ENCODE measurements at places on chromosomes 2 and 18.

DNA sequence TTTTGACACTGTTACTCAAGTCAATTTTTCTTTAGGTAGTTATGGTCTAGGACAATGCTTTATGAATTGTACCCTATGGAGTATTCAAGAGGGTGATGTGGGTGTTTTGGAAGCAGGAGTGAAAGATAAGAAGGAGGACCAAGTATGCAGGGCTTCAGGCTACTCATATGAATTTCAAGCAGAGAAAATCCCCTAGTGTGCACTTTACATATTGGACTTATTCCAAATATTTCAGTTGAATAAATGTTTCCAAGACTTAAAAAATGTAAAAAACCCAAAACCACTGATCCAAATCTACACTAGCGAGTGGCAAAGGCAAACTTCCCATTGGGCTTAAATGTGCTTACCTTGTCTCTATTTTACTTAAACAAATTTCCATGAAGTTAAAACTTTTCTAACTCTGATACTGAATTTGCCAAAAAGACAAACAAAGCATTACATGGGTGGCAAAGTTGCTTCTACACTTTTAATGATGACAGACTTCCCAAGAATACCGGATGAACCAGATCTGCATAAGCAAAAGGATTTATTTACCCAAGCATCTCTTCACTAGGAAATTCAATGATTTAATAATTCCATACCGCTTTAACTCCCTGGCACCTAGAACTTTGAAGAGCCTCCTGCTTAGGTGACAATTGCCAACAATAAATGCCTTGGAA, 1233.5 kb upstream of the NXPH2 start:
- no peak for DNase-seq

- DNase-seq: no peak
Measured at GRCh38 chr18:4238966-4239365, 216.1 kb downstream of the DLGAP1 start.

GRCh38 chr2:136110526-136110925, 7.4 kb downstream of the CXCR4 start:
- DNase-seq: no peak

GRCh38 chr18:59848002-59848401, 51.8 kb upstream of the PMAIP1 start:
- DNase-seq: no peak

- DNase-seq: peak; percentile 72
Measured at GRCh38 chr2:101704046-101704466, 6.5 kb downstream of the MAP4K4 start.

- no peak for DNase-seq
Measured at GRCh38 chr18:62372156-62372555, 47.0 kb downstream of the TNFRSF11A start.

GRCh38 chr2:11955314-11955713, 208.9 kb downstream of the LPIN1 start:
- DNase-seq: no peak

DNA sequence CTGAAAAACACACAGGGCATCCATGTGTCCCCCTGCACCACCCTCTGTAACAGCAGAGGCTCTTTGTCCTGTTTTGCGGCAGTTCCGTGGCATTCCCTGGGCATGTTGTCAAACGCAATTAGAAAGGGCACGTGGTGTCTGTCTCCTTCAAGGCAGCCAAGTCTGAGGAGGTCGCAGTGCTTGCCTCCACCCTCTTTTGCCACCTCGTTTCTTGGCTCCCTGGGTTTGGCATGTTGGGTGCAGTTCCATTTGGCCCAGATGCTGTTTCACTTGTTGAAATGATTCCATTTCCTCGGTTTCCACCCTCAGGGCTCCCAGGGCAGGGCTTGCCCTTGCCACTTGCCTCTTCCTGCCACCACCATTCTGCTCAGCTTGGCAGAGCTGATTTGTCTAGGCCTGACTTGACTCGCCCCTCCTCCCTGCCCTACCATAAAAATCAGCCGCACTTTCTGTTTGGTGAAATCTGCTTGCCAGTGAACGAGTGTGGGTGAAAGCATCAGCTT, 12.4 kb downstream of the CCL20 start:
- DNase-seq: no peak

DNA sequence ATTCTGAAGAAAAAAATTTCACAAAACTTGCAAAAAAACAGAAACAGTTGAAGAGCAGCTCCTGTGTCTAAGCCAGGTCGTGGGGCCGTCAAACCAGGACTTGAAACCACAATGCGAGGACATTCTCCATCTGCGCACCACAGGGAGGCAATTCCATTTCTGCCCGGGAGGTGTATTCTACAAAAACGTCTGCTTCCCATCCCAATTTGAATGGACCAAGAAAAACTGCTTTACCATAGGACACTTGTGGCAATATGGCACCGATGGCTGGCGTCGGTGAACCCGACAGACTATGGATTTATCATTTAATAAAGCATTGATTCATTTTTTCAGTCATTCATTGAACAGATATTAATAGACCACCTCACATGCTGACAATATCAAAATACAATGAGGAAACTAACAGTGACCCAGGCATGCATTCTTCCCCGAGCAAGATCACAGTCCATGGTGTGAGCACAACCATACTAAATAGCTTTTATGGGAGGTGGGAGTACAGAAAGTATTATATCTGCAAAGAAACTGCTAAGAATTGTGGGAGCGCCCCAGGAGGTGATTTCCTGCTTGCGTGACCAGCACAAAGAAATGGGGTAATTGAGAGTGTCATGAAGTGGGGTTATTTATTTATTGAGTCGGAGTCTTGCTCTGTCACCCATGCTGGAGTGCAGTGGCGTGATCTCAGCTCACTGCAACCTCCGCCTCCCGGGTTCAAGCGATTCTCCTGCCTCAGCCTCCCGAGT, 10.5 kb upstream of the ZAP70 start:
- no peak for DNase-seq

GRCh38 chr2:10534514-10535250, 86.6 kb upstream of the ODC1 start:
- peak; percentile 27 for DNase-seq

DNA sequence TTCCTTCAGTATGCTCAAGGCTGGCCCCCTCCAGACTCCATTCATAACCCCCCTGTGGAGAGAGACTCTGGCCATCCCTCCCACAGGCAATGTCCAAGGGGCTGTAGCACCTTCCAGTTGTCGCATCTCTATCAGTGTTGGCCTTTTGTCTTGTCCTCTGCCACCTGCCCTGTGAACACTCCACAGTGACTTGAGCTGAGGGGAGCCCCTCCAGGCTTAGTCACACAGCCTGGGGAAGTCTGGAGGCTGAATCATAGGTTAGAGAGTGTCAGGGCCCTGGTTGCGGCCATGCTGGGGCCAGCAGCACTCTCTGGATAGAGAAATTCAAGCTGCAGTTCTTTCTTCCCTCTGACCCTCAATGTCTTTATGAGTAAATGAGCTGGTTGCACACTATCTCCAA, 64.7 kb downstream of the GYPC start:
- DNase-seq: no peak

- no peak for DNase-seq
Measured at GRCh38 chr2:10395893-10396292, 52.2 kb downstream of the ODC1 start.

GRCh38 chr18:52715421-52715820, 375.4 kb downstream of the DCC start:
- no peak for DNase-seq

GRCh38 chr18:8762968-8763367, 57.6 kb downstream of the MTCL1 start:
- DNase-seq: no peak

DNA sequence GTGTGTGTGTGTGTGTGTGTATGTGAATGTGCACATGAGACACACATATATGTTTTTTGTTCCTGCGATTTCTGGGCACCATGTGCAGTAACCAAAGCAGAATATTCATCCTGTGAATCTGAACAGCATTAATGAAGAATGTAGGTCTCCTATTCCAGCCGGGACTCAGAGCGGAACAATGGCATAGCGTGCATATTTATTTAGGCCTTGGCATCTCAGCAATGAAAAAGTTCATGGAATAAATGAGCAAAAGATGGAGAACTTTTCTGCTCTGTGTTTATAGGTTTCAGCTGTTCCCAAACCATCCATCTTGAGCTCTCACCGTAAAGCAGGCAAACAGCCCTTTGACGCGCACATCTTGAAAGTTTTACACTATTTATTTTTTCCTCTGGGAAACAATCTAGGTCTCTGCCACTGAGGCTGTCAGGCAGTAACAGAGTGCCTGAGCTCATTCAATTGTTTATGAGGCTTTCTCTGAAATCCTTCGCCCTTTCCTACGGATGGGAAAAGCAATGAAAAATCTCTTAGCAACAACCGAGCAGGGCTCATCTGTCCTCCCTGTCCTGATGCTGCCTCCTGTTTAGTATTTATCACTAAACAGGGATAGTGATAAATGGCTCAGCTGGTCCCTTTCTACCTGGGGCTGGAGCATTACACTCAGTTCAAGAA, 146.2 kb upstream of the MSH6 start:
- DNase-seq: no peak

GRCh38 chr2:54706622-54707021, 16.8 kb upstream of the EML6 start:
- DNase-seq: no peak

GRCh38 chr2:106147159-106147558, 46.9 kb downstream of the UXS1 start:
- DNase-seq: peak; percentile 95

- DNase-seq: no peak
Measured at GRCh38 chr2:11242542-11243174, 87.4 kb downstream of the SLC66A3 start.

GRCh38 chr2:219128396-219128795, 32.2 kb downstream of the NHEJ1 start:
- DNase-seq: no peak

DNA sequence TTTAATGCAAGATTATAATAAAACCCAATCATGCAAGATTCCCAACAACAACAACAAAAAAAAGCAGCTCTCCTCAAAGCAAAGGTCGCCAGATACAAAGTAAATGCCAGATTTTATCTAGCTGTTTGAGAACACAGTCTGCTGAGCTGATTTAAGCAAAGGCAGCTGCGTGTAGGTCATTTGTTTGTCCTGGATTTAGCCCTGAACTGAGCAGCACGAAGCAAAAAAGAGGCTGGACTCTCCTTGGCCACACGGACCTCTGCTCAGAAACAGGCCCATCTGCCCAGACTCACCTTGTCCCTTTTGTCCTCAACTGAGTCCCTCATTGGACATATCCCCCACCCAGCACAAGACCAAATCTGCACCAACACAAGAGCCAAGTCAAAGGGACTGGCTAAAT, 91.5 kb downstream of the PID1 start:
- DNase-seq: no peak

DNA sequence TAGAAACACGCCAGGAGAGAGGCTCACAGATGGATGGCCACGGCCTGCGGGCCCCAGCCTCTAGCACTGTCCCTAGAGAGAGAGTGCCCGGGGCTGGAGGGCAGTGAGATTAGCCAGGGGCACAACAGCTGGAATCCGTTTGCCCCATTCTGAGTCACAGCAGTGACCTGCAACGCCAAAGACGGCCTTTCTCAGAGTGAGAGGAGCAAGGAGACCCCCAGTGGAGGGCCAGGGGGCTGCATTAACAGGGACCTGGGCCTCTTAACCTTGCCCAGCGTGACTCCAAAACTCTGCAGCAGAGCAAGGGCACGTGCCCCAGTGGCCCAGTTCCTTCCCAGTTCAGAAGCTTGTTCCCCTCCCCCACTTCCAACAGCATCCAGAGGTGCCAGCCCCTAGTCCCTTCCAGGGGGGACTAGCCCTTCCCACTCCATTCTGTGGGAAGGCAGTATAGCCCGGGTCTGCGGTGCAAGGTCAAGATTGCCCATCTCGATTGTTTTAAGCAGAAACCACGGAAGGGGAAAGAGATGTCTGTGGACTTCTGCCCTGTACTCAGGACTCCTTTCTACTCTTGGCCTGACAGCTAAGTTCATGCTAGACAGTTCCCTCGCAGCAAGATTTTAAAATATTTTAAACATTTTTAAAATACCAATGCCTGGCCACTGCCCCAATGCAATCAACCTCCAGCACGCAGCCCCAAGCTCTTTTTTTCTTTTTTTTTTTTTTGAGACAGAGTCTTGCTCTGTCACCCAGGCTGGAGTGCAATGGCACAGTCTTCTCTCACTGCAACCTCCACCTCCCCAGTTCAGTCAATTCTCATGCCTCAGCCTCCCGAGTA, 50.9 kb upstream of the BIN1 start:
- DNase-seq: no peak

GRCh38 chr2:239341146-239341732, 59.6 kb downstream of the HDAC4 start:
- DNase-seq: no peak

GRCh38 chr2:85436836-85437487, 18.4 kb downstream of the SH2D6 start:
- no peak for DNase-seq

- peak; percentile 50 for DNase-seq
Measured at GRCh38 chr2:177296040-177296439, 31.5 kb upstream of the NFE2L2 start.

All from renal cortical epithelial cell (primary cell).